Skin of body (tissue), 3 donors: ENCODE measurements at places on chromosomes 1 and 21. TPM values are rescaled to one million over a fixed set of nuclear protein-coding genes. Genes with fewer than 3 reads are reported as not detected.

The HSF2BP gene
- total RNA-seq, result 0.89 TPM

The SLFNL1 gene
- 0.30 TPM for total RNA-seq

The AMPD1 gene
- total RNA-seq, result 8.2 TPM

The KLHDC8A gene
- 1.3 TPM for total RNA-seq

The MIXL1 gene
- total RNA-seq, result not detected

The ALX3 gene
- not detected for total RNA-seq

The ORC1 gene
- 3.3 TPM for total RNA-seq

The ADGRB2 gene
- 9.4 TPM for total RNA-seq

The SLC35F3 gene
- total RNA-seq, result 0.79 TPM

The CD84 gene
- total RNA-seq, result 3.8 TPM

The C1orf115 gene
- 12.7 TPM for total RNA-seq

The NEK7 gene
- 68.6 TPM for total RNA-seq

The CRYBG2 gene
- 15.4 TPM for total RNA-seq

The SYPL2 gene
- 5.7 TPM for total RNA-seq

The MGST3 gene
- total RNA-seq, result 111 TPM
